ENCODE measurements at places on chromosomes 2 and 18.

DNA sequence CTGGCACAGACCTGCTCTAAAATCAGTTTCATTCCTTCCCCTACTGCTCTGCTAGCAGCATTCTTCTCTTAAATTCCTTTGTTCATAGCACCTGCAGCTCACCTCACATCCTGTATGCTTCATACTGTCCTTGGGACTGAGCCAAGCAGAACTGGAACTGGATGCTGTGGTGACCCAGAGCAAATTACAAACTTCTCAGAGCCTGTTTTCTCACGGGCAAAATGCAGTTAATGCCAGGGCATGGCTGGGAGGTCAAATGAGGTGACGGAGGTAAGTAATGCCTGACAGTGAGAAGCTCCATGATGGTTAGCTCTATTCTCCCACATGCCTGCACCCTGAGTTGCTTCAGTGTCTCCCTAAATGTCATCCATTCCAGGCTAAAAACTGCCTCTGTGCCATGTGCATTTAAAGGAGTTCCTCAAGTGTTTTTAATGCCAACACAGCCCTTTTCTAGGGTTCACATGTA, 29.7 kb downstream of the C2orf42 start:
- DNase-seq = no peak

GRCh38 chr2:108870069-108870644, 83.6 kb downstream of the CCDC138 start:
- no peak for DNase-seq

GRCh38 chr18:41713969-41714825, 240.8 kb upstream of the PIK3C3 start:
- no peak for DNase-seq

DNA sequence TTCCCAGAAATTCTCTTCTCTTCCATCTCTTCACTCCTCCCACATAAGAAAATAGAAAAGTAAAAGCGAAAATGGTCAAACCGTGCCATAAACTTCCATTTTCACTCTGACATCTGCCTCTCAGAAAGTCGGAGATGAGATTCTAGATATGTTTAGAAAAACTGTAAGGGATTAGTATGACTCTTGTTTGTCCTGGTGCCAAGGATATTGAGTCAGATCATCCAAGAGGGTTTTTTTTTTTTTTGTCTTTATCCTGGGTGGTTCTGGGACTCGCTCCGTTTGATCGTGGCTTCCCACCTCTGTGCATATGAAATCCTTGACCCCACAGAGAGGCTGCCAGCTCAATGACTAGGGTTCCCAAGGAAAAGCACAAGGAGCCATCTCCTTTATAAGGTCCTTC, 17.3 kb downstream of the EN1 start:
- DNase-seq = no peak

DNA sequence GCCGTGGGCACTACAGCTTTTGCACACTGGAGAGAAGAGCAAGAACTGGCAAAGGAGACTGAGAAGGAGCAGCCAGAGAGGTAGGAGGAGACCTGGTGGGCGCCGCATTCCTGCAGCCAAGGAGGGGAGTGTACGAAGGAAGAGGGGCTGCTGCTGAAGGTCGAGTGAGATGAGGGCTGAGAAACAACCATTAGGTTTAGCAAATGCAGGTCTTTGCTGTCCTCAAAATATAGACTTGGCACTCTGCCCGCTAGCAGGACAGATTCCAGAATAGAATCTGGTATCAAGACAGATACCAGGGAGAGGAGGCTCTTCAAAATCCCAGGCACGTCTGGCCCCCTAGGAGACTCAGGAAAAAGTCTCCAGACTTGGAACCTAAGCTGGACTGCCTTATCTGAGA, 83.0 kb downstream of the TGOLN2 start:
- no peak for DNase-seq

DNA sequence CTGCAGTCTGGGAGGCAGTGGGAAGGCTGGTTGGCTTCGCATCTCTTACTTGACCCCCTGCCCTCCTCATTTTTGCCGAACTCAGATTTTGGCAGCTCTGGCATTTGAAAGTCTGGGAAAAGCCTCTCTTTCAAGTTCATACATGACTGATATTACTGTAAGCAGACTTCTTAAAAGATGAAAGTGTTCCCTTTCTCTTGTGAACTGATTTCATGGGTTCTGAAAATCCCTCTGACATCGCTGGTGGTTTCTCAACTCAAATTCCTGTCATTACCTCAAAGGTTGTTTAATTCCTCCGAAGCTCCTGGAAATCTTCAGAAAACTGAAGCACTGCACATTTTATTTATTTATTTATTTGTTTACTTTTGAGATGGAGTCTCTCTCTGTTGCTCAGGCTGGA, 16.9 kb upstream of the SLC38A11 start:
- no peak for DNase-seq

GRCh38 chr2:105933906-105934305, 189.2 kb downstream of the NCK2 start:
- DNase-seq = no peak

DNA sequence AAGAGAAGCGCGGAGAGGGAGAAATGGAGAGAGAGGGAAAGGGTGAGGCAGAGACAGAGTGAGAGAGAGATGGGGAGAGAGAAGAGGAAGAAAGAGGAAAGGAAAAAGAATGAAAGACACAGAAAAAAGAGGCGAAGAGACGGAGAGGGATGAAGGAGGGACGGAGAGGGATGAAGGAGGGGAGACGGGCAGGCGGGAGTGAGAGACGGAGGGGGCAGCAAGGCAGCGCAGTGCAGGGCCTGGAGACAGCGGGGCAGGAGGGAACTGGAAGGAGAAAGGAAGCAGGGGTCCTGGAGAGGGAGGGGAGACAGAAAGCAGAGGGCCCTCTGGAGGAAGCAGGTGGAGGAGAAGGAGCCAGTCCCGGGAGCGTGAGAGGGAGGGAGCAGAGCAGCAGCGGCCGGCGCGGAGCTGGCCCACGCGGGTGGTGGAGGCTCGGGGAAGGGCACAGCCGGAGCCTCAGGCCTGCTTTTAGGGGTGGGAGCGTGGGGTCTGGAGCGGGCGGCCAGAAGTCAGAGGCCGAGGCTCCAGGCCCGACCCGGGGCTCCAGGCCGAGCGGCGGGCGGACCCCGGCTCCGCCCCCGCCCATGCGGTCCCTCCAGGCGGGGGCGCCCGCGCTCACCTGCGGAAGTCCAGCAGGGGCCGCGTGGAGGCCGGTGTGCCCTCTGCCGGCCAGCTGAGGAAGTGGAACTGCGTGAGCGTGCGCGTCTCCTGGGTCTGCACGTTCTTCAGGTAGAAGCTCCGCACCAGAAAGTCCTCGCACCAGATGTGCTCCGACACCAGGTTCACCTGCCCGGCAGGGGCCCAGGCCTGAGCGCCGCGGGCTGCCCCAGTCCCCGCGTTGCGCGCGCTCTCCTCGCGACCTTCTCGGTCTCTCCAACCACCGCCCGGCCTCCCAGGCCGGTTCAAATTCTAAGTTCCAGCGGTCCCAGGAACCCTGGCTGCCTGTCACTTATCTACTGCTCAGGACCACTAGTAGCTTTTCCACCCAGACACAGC, 14.5 kb downstream of the PTPRN start:
- peak; percentile 81 for DNase-seq

DNA sequence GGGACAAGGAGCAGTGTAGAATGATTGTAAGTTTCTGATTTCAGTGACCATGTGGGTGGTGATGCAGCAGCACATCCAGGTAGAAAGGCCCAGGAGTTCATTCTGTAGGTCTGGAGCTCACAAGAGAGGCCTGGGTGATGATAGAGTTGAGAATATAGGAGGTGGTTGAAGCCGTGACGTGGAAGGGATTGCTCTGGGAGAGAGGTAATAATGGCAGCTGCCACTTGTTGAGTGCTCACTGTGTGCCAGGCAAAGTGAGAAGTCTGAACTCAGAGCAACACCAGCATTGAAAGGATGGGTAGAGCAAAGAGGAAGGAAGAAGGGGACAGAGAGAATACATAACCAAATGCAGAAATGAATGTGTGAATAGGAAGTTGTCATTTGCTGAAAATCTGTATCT, 3.3 kb downstream of the TTLL4 start:
- no peak for DNase-seq

DNA sequence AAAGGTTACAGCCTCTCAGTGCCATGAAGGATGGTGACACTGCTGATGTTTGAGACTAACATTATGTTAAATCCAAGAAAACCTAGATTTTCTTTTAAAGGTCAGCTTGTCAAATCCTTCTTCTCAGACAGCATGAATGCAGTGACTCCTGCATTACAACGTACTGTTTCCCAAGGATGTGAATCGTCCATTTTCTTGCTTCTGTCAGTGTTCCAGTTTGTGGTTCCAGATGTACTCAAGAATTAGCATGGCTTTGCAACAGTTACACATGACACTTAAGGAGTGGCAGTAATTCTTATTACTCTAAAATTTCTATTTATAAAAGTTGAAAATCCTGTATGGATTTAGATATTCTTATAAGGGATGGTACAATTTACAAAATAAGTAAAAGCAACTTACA, 1.5 kb upstream of the TTC39C start:
- no peak for DNase-seq

DNA sequence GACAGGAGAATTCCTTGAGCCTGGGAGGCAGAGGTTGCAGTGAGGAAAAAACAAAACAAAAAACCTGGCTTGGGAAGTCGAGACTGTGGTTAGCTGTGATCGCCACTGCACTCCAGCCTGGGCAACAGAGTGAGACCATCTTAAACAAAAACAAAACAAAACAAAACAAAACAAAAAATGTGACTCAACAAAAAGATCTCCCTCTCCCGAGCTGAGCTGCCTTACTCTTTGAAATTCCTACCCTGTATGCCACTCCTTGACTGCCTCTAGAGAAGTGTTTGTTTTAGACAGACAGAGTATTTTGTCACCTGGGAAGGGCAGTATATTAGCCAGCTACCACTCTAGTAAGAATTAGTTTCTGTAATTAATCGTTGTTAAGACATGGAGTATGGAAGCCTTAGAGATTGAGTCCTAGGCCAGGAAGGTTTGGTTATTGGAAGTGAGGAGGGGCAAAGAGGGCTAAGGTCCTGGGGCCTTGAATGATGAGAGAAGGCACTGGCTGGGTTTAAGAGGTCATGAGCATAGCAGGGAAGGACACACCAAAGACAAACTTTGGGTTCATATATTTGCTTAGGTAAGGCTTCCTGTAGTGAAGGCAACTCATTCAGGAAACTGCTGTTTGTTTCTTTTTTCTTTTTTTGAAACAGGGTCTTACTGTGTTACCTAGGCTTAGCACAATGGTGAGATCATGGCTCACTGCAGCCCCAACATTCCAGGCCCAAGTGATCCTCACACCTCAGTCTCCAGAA, 56.0 kb downstream of the HAUS1 start:
- no peak for DNase-seq

Data from stimulated activated CD8-positive, alpha-beta memory T cell treated with anti-CD3 and anti-CD28 coated beads, Interleukin-15, amount 100 ng/mL, for 24 hours (primary cell).